ENCODE measurements at places on chromosomes 6 and 20.

DNA sequence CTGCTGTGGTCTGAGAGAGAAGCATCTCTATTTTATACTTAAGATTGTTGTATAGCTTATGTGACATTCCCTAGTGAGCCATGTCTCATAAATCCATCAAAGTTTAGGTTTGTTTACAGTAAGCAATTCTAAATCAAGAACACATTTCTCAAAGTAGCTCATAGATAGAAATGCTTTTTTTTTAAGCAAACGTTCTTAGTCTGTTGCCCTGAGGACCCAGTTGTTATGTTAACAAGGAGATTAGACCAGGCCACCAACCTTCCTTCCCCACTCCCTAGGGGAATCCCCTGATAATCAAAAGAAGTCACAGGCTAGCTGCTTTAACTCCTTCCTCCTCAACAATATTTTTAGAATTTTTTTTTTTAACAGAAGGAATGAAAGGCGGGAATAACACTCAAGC lies 169.0 kb downstream of the FUT9 start:
- no peak for DNase-seq

- DNase-seq, result no peak
Measured at GRCh38 chr6:157268396-157268795, 54.9 kb downstream of the TMEM242 start.

- no peak for DNase-seq
Measured at GRCh38 chr20:23047738-23048214, 1.7 kb downstream of the THBD start.

DNA sequence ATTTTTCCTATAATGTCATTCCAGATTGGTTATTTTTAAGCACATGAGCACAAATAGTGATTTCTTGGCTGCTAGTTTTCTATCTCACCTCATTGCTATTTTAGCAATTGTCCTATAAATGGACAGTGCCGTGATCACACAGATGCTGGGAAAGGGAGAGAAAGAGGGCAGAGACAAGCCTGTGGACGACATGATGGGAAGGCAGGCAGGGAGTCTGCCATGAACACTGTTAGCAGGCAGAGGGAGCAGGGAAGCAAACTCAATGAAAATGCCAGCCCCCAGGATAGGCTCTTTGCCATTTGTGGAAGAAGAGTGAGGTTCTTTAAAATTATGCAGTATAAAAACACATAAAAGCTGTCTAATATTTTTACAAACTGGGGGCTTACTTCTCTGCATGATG lies 96.8 kb downstream of the ADTRP start:
- no peak for DNase-seq
